ENCODE measurements at places on chromosomes 5 and 9.
A peak's percentile ranks its signal among the peaks of the same experiment; 100 is the strongest.

DNA sequence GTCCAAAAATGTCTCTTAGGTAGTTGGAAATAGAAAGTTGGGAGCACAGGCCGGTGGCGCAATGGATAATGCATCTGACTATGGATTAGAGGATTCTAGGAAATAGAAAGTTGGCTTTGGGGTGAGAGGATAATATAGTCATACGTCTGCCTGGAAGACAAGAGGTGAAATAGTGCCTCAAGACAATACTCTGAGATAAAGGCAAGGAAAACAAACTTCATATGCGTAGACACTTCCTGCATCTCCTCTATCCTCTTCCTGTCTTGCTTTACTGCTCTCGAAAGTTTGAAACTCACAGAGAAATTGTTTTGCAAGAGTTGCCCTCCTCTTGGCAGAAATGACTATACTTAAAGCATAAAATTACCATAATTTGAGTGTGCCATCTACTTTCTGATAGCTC, 153.2 kb upstream of the FBXL7 start:
- no peak for ATAC-seq

DNA sequence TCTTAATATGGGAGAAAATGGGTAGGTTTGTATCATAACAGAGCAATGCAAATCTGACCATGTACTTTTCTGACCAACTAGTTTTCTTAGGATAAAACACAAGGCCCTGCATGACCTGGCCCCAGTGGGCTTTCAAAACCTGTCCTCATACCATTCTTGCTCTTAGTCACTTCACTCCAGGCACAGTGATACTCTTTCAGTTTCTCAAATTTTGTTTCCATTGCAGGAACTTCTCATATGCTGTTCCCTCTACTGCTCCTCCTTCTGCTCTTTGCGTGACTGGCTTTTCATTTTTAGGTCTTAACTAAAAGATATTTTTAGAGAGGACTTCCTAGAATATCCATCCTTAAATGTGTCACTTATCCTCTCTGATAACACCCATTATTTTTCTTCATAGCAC, 112.4 kb downstream of the INIP start:
- ATAC-seq: no peak

DNA sequence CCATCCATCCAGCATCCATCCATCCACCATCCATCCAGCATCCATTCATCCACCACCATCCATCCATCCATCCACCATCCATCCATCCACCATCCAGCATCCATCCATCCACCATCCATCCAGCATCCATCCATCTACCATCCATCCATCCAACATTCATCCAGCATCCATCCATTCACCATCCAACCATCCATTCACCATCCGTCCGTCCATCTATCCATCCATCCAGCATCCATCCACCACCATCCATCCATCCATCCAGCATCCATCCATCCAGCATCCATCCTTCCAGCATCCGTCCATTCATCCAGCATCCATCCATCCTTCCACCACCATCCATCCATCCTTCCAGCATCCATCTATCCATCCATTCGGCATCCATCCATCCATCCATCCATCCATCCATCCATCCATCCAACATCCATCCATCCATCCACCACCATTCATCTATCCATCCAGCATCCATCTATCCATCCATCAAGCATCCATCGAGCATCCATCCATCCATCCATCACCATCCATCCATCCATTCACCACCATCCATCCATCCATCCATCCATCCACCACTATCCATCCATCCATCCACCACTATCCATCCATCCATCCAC, 32.4 kb upstream of the WDR5 start:
- no peak for ATAC-seq

- ATAC-seq: peak; percentile 48
Measured at GRCh38 chr5:177373806-177374205, 10.4 kb upstream of the SLC34A1 start.

GRCh38 chr9:12785260-12785770, 10.5 kb downstream of the LURAP1L start:
- peak; percentile 93 for ATAC-seq

- no peak for ATAC-seq
Measured at GRCh38 chr9:5364294-5365024, 24.8 kb upstream of the RLN1 start.

DNA sequence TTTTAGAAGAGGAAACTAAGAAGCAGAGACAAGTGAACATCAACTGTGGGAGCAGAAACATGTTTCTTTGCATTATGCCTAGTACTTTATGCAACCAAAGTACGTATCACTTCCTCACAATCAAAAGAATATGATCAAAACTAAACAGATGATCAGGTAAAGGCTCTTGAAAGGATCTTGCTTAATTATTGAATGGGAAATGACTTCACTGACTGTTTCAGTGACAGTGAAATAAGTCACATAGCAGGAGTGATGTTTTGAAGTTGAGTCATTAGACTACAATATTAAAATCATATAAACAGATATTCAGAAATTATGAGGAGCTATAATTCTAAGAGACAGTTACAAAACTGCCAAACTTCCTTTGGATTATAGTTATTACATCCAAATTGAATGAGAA, 527.3 kb downstream of the MTRR start:
- no peak for ATAC-seq

- no peak for ATAC-seq
Measured at GRCh38 chr9:107810461-107810961, 320.9 kb upstream of the KLF4 start.

- ATAC-seq: no peak
Measured at GRCh38 chr5:80805038-80805437, 150.3 kb upstream of the DHFR start.

DNA sequence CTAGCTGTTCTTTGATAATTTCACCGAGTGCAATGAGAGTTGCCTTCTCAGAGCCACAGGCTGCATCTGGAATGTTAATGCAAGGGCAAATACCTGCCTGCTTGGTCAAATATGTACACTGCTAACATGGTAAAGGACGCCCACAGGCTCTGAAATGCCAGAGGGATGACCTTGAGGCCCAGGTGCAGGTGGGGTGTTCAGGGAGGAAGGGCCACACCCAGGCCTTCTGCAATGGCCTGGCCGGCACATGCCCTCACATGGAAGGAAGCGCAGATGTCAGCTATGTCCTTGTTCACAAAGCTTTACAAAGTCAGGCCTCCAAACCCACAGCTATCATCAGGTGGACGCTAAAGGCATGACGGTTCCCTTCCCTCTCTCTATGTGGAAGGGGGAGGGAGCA, 48.6 kb downstream of the HRH2 start:
- ATAC-seq: no peak

- no peak for ATAC-seq
Measured at GRCh38 chr5:158869854-158870253, 229.9 kb downstream of the EBF1 start.

- no peak for ATAC-seq
Measured at GRCh38 chr9:105860516-105860915, 166.2 kb downstream of the TMEM38B start.

GRCh38 chr9:116075191-116075590, 78.4 kb upstream of the PAPPA start:
- ATAC-seq: peak; percentile 76

- ATAC-seq: no peak
Measured at GRCh38 chr5:80782626-80783025, 127.8 kb upstream of the DHFR start.

DNA sequence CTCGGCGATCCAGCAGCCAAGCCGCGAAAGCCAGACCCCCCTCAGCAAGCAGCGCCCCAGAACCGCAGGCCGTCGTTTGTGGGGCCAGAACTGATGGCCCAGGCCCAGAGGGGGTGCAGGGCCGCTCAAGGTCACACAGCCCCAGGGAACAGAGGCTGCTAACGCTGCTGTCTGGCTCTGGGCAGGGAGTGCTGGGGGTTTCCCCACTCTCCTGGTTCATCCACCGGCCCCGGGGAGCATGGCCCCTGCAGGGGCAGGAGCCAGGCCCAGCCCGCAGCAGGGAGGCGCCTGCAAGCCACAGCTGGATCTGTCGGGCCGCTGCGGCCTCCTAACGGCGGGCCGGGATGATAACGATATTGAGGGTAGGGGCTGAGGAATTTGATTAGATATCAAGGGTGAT, 64.8 kb upstream of the IGFBPL1 start:
- no peak for ATAC-seq

DNA sequence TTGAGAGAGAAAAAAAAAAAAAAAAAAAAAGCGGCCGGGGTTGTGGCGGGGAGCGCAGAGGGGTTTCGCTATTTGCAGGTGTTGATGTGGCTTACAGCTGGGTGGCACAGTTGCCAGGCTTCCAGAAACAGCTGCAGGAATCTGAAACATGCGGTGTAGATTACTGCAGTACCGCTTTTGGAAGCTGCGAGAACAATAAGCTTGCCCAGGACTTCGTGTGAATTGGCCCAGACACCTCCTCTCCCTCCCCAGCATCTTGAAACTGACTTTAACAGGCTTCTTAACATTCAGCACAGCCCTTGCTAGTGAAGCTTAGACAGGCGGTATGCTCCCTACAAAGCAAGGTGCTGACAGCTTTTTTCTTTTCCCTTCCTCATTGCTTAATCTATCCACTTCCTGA, 104.0 kb downstream of the ATP10B start:
- no peak for ATAC-seq

GRCh38 chr9:15240927-15241326, 66.1 kb downstream of the TTC39B start:
- ATAC-seq: no peak

- no peak for ATAC-seq
Measured at GRCh38 chr5:56475689-56476486, 242.8 kb upstream of the ANKRD55 start.

DNA sequence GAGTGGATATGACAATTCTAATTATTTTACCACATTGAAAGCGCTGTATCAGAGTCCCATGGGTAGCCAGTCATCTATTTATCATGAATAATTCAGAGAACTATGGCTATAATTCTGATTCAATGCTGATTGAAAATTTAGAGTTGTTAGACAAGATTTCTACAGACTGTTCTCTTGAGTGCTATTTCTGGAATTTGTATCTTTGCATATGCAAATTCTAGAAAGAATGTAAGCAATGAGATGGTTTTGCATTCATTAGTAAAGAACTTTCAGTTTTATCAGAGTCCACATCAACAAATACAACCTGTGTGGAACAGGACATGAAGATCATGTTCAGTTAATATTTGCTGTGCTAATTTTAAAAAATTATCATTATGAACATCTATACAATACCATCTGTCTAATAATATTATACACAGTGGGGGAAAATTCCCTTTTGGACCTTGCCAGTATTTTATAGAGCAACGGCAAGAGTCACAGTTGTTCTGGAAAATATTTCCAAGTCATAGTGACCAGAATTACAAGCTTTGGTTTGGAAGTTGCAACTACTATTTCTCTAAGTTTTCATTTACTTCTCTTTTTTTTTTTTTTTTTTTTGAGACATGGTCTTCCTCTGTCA, 372.7 kb upstream of the PTGER4 start:
- no peak for ATAC-seq

DNA sequence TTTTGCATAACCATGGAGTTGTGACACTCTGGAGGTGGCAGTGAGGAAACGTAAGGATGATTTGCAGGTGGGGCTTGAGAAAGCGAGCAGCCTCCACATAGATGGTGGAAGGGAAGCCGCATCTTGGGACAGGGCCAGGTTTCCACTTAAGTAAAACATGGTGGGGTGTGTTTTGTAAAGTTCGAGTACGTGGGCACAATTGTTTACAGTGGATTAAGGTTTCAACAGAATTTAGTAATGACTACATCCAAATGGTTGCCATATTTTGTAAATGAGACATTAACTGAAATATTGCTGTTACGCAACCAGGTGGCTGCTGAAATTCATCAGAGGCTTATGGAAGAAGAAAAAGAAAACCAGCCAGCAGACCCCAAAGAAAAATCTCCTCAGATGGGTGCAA, 85.4 kb upstream of the IL7R start:
- ATAC-seq: no peak

GRCh38 chr5:37355161-37355560, 15.7 kb downstream of the NUP155 start:
- ATAC-seq: no peak

GRCh38 chr9:138033950-138034349, 156.4 kb downstream of the CACNA1B start:
- no peak for ATAC-seq

DNA sequence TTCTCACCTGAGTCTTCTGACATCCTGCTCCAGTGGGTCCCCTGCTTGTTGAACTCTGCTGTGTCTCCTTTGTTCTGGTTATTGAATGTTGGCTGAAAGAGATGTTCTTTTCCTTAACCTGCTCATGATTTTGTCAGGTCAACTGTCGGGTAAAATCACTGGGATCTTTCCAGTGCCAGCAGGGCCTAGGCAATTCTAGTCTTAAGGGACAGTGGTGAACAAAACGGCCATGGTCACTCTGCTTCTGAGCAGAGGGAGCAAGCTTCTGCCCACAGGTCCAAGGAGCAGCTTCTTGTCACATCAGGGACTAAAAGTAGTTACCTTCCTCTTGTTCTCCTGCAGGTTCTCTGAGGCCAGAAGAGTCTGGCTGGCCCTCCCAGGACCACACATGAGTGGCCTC, 65.6 kb downstream of the SEC61B start:
- no peak for ATAC-seq

GRCh38 chr5:45411971-45412612, 284.1 kb downstream of the HCN1 start:
- ATAC-seq: peak; percentile 44

DNA sequence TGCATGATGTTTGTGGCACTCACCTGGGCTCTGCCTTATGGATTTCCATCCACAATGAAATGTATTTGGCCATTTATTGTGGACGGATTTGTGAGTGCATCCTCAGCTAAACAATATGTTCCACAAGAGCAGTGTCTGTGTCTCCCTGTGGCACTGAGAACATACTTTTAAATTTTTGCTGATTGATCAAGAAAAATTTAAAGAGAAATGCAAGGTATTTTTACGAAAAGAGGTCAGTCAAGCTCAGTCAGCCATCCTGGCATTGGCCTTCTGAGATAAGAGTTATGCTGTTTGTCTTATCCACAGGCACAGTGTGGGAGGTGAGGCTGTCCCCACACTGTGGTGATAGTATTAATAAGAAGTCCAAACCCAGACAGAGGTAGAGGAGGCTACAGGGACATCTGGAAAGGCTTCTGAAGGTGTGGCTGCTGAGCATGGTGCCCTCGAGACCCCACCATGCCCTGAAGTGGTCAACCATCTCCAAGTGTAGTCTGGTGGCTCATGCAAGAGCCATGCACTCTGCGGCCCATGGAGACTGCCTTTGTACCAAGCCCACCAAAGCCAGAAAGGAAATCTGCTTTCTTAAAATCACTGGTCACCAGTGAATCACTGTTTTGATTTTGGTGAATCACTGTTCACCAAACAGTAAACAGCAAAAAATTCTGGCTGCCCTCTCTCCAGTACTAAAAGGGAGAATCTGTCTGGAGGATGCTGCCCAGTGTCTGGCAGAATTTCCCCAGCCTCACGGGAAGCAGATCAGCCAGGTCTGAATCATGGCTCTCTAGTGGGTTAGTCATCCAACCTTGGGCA, 28.8 kb downstream of the SPOCK1 start:
- ATAC-seq: no peak
